Brain microvascular endothelial cell (primary cell): ENCODE measurements at places on chromosomes 3 and 15.
A peak's percentile ranks its signal among the peaks of the same experiment; 100 is the strongest.

GRCh38 chr15:87416591-87417257 lies 839.8 kb downstream of the NTRK3 start:
- DNase-seq = no peak

- no peak for DNase-seq
These were observed 36.3 kb downstream of the TMEM212 start for GRCh38 chr3:171879472-171879871.

DNA sequence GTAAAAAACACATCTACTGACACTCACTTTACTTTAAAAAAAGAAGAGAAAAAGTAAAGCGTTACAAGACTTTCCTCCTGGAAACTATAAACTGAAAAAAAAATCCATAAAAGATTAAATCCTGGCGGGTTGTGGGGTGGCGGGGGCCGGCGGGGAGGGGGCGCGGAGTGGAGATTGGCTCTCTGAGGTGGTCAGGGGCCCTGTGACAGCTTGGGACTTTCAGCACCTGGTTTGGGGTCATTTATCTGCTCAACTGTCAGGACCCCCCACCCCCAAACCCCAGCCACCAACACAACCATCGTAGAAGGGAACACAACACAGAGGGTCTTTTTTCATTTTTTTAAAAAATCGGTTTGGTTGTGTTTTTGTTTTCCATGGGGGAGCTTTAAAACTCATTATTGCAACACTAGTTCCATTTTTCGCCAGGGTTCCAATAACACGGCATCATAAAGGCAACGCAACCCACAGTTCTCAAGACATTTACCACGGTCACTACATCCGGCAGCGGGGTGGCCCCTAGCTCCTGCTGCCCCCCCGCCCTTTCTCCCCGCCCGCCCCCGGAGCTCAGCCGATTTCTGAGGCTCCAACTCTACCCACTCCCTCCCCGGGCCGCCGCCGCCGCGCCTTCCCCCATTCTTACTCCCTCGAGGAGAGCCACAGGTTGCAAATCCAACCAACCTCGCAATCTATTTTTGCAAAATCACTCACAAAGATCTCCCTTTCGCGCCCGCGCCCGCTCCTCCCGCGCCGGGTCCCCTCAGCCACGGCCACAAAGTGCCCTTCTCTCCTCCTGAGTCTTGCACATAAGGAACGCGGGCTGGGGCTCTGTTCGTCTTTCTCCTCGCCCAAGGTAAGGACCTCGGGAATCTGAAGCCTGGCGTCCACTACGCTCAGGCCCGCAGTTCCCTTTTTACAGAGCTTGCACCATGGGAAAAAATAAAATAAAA lies 1.8 kb downstream of the BCL6 start:
- DNase-seq = peak; percentile 41

GRCh38 chr15:80822676-80823075 lies 43.5 kb downstream of the CEMIP start:
- DNase-seq = no peak

DNA sequence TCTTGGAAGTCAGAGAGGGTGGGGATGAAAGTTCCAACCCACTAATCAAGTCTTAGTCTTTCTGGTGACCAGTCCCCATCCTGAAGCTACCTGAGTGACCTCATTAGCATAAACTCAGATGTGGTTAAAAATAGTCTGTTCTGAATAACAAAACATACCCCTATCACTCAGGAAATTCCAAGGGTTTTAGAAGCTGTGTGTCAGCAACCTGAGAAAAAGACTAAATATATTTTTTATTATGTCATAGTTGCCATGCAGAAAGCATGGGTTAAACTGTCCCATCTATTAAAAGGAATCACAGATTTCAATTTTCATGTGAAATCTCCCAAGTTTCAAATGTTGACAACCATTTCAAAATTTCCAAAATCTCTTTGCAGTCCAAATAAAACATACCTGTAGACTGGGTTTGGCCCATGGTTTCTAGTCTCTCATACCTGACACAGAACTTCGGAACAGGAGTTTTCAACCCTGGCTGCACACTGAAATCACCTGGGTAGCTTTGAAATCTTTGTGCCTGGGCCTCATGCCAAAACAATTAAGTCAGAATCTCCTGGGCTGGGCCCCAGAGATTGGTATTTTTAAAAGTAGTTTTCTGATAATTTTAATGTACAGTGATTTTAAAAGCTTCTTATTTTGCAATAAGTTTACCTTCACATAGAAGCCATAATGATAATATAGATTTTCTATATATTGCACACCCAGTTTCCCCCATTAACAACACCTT lies 476.3 kb downstream of the RBMS3 start:
- DNase-seq = no peak

GRCh38 chr3:23720885-23721284 lies 84.9 kb upstream of the UBE2E1 start:
- DNase-seq = no peak

DNA sequence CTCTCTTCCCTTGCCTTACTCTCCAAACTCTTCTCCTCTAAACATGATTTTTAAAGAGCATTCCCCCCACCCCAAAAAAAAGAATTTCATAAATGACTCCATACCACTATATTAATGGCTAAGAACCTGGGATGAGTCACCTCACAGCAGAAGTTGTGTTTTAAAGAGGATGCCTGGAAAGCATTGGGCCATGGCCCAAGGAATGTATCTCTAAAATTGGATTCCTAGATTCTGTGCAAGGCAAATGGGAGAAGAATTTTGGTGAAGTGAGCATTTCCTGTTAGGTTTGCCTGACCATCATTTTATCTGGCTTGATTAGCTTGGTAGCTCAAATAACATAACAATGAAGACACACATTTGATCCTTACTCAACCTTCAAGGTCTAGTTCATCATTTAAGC lies 251.4 kb downstream of the NR1D2 start:
- DNase-seq = no peak

- no peak for DNase-seq
These were observed 10.6 kb downstream of the ZNF592 start for GRCh38 chr15:84759018-84759417.

DNA sequence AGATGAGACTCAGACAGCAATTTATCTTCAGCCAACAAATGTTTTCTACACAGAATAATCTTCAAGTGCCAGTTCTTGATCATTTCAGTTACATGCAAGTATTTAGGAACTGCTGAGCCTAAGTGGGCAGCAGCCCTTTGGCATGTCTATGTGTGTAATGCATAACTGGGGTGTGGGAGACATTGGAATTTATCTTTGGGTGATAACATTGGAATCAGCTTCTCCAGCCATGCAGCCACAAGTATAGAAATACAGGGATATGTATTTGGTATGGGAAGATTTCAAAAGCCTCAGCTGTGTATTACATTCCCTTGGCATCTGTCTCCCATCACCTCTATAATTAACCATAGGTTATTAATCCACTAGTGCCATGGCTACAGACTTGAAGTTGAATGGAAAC lies 63.4 kb upstream of the FOXP1 start:
- no peak for DNase-seq

DNA sequence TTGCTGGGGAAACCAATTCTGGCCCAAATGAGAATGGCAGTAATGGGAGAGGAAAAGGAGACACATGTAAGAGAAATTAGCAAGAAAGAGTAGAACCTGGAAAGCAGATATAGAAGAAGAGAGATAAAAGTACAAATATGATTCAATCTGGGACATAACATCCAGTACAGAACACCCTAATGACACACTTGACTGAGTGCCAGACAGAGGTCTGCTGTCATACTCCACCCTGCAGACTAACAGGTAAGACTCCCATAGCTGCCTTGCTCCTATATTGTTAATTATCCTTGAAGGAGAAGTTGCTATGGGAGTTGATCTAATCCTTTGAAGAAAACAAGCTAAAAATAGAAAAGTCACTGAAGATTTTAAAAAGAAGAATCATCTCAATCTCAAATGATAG lies 21.1 kb downstream of the CCPG1 start:
- DNase-seq = no peak

GRCh38 chr3:187698499-187699399 lies 3.6 kb downstream of the RTP2 start:
- no peak for DNase-seq

GRCh38 chr3:69113536-69113935 lies 8.9 kb downstream of the LMOD3 start:
- DNase-seq = no peak

DNA sequence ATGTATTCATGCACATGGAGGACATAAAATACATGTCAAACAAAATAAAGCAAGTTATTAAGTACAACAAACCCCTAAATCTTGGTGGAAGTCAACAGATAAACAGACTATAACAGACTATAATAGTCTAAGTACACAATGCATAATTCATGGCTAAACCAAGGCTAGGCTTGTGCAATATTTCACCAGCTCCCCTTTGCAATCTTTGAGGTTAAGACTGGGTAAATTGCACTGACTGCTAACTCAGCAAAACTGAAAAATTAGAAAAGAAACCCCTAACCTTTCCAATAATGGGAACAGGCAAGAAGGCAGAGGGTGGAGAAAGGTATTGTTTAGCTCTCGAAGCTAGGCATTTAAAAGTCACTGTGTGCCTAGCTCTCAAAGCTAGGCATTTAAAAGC lies 304.9 kb upstream of the WNT5A start:
- DNase-seq = no peak

- no peak for DNase-seq
These were observed 576.3 kb upstream of the NECTIN3 start for GRCh38 chr3:110495201-110495927.

DNA sequence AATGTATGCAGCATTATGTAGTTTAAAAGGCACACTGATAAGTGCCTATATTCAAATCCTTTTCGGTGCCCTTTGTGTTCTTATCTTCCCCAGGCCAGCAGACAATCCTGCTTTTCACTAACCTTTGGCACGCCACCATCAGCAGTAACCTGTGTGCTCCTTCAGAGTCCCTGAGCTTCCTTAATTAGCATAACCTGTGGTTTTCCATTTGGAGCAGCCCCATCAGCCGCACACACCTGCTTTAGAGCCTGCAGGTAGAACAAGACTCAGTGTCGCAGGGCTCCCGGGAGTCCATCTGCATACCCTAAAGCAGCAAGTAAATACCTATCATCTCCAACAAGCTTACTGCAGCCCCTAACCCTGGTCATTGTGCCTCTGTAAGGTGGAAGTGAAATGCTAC lies 755.1 kb downstream of the ROBO2 start:
- DNase-seq = no peak

DNA sequence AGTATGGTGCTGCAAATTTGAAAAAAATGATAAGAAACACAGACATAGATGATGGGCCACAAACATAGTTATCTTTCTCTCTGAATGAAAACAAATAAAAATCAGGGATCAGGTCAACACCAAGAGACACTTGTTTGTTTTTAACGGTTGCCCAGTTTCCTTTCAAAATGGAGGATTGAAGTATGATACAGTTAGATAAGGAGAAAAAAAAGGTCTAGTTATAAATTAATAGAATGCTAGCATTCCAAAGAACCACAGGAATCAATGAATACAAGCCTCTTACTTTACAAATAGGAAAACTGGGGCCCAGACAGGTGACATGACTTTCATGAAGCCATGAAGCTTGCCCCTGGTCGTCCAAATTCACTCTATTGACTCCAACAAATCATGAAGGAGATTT lies 305.1 kb downstream of the ZNF621 start:
- DNase-seq = no peak
